Spleen (tissue), 13 donors: ENCODE measurements at places on chromosomes 6 and 20.

GRCh38 chr6:42689371-42689770 is 33.0 kb downstream of the PRPH2 start:
- no peak for DNase-seq

DNA sequence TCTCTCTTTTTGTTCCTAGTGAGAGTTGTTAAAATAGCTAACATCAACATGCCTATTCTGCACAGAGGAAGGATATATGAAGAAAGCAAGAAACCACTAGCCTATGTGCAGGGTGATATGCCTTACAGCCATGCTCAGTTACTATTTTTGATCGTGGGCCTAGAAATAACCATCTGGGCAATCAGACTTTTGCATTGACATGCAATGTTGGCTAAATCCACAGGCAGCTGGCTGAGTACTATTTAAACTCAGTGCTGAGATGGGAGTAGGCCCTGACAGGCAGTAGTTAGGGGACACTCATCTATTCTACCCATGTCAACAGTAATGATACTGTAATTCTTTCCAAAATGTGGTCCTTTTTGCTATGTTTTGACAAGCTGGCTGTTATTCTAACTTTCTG is 89.6 kb downstream of the HDGFL1 start:
- no peak for DNase-seq

DNA sequence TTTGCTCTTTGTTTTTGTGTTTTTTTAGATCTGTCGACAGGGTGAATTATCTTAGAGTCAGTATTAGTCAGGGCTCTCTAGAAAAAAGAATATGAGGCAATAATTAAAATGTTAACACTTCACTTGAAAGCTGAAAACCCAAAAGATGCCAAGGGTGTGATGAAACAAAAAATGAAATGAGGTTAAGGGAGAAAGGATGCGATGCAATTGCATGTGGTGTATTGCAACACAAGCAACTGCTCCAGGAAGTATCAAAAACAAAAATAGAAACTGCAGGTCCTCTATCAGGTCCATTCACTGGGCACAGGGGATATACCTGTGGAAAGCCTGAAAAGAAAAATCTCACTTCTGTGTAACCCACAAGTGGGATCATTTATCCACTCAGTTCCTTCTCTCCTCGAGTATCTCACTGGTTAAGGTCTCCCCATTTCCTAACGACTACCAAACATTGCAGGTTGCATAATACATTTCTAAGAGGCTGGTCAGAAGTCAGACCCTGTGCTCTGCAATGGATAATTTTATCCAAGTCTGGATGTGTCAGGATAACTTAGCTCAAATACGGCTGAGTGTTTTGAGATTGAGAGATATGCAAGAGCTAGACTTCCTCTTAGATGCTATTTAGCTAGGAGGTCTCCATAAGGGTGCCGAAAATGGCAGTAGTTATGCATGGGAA is 257.7 kb upstream of the GJE1 start:
- no peak for DNase-seq

DNA sequence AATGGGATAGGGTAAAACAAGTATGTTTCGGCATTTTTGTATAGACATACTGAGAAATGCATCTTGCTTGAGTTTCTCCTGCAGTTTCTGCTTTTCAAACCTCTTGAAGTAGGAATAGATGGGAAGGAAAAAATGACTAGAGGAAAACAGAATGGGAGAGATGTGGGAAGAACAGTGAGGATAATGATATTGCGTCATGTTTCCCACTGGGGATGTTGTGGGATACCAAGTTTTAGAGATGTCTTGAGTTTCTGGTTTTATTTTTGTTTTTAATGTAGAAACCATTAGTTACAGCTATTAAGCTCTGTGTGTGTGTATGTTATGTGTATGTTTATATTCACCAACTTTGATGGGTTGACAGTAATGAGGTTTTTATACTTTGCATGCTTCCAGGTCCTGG is 24.6 kb downstream of the POLH start:
- DNase-seq: no peak

DNA sequence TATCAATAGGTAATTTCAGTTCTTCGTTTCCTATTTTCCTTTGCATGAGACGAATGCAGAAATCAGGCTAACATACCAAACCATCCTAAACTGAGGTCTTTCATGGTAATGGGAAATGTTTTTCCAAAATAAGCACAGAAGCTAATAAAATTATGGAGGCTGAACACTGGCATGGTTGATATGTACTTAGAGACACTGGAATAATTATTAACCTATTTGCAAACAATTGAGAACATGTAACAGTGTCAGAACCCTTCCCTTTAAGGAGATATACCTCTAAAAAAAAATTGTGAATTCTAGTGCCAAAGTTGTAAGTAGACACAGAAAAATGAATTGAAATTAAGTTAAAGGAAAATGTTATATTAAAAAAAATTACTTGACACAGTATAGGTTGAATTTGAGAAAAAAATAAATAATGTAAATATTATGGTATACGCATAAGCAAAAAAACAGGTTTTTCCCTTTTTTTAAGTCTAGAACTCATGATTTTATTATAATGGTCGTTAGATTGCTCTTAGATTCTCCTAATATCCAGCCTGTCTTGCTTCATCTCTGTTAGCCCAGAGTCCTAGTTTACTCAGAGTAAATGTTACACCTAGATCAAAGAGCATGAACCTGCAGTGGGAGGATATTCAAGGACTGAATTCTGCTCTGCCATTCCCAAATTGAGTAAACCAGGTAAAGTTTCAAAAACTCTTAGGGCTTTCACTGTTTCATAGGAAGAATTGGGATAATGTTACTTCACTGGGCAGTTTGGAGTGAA is 1.7 kb downstream of the SLC17A2 start:
- DNase-seq: no peak
